Effector memory CD8-positive, alpha-beta T cell (primary cell): ENCODE measurements at places on chromosomes 13 and 19.

- DNase-seq, result peak; percentile 25
Measured at GRCh38 chr19:34662919-34663318, 14.0 kb downstream of the SCGB2B2 start.

GRCh38 chr13:91169321-91170050 is 178.0 kb upstream of the MIR17HG start:
- DNase-seq, result no peak

GRCh38 chr13:81872581-81872980 is 1531.7 kb upstream of the SPRY2 start:
- no peak for DNase-seq

DNA sequence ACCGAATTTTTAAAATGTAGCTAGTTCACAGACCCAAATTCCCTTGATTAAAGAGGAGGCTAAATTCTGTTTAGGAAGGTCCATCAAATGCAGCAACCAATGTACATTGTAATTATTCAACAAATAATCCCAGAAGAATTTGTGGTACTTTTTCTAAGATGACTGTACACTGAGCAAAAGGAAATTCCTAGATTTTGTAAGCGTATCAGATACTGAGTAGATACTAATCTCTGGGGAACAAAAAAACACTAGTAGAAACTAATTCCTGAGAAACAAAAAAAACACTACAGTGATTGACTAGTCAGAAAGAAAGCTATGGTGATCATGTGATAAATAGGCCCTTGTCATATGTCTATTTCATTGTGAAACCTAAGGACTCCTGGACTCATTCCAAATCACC is 246.1 kb downstream of the PCDH17 start:
- DNase-seq, result no peak

DNA sequence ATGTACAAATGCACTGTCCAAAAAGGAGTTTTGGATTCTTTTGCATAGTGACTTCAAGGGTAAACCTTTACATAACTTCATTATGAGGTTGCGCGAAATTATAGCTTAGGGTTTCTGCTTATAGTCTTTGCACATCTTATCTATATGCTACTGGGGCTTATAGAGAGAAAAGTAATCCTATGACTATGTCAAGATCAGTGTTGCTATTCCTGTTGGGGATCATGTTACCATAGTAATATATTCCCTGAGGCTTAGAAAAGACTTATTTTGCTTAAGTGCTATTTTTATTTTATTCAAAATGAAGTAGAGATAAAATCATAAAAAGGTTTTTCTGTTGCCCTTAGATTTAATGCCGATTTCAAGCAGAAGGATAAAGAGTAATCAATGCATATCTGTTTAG is 14.7 kb upstream of the POSTN start:
- DNase-seq, result no peak

DNA sequence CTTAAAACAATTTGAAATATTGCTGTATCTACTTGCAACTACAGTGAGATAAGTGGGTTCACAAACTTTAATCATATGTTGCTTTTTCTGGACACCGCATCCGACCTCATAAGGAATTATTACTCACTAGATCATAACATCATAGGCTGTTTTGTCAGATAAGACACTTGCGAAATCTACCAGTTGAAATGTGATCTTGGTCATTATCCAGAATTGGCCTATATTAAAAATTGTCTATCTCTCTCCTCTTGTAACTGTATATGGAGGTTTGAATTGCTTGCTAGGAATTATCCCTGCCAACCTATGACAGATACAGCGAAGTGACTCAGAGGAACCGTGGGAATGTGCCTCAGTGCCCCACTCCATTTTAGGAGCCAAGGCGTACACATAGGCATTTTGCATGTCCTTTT is 117.0 kb upstream of the POSTN start:
- no peak for DNase-seq

- no peak for DNase-seq
Measured at GRCh38 chr13:62357887-62358645, 942.4 kb upstream of the PCDH20 start.

- DNase-seq, result no peak
Measured at GRCh38 chr13:101751488-101751887, 299.0 kb downstream of the ITGBL1 start.

DNA sequence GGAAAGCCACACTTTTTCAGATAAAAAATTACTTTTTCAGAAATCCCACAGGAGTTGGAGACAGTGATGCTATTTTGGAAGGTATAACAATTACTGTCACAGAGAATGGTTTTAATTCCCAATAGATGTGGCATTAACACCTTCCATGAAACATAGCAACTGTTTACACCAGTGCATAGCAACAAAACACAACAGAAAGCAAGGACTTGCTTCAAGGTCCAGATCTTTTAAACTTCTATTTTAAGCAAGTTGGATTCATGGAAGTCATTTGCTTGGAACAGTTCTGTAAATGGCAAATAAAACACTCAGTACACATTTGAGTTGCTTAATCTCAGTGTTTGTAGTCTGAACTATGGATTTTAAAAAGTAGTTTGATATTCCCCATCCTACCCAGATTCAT is 385.9 kb upstream of the SPRY2 start:
- no peak for DNase-seq

DNA sequence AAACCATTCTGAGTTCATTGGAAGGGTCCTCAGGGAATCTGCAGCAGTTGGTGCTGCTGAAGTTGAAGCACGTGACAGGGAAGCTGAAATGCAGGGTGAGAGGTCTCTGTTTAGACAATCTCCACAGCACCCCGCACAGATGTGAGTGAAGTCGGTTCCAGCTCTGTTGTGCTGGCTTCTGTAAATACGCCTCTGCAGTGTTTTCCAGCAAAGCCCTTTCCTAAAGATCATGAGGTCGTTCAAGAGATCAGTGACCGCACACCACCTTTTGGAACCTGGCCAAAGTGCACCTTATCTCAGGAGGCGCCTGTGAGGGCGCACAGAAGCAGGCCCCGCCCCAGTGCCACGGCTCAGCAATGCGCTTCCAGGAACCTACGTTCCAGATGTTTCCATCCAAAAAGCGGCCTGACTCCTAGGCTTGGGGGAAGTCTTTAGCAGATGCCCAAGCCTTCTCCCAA is 10.8 kb downstream of the CUL4A start:
- no peak for DNase-seq

GRCh38 chr13:85288698-85289097 is 510.5 kb downstream of the SLITRK6 start:
- no peak for DNase-seq

- no peak for DNase-seq
Measured at GRCh38 chr13:32734511-32734910, 148.3 kb downstream of the PDS5B start.

DNA sequence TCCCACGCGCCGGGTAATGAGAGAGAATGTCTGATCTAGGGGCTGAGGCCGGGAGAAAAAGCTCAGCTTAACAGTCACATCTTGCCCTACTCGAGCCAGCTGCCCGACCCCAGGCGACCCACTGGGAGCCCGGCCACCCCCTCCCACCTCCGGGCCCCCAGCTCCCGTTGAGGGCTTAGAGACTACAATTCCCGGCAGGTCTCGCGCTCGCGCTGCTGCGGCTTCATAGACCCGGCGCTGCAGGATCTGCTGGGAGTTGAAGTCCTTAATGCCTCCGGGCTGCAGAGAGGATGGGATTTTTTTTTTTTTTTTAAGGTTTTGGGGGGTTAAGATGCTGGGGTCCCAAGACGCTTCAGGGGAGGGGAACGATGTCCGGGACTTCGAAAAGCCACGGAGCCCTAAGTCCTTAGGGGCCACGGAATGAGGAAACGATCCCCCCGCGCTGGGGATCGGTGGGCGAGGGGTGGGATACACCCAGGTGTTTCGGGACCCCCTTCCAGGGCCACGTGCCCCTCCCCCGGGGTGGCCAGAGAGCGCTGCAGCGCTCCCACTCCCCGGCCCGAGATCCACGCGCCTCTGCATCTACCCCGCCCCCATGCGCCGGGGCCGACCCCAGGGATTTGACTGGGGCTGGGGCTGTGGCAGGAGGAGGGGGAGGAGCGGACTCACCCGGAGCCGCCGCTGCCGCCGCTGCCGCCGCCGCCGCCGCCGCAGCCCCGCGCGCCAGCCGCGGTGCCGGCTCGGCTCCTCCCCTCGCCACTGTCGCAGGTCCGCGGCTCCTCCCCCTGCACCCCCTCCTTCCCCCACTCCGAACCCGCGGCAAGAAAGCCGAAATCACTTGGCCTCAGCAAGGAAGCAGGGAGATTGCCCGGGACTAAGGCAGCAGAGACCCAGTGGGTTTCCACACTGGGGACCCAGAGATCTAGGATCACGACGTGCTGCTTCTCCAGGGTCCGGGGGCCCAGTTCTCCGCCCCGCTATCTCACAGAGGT is at the start of gene SYT3:
Gene SYT3 (minus strand): TSS at position 761 of the 992 bp plus-strand sequence. CDS start 2,470 bp downstream, outside the sequence.
- no peak for DNase-seq

DNA sequence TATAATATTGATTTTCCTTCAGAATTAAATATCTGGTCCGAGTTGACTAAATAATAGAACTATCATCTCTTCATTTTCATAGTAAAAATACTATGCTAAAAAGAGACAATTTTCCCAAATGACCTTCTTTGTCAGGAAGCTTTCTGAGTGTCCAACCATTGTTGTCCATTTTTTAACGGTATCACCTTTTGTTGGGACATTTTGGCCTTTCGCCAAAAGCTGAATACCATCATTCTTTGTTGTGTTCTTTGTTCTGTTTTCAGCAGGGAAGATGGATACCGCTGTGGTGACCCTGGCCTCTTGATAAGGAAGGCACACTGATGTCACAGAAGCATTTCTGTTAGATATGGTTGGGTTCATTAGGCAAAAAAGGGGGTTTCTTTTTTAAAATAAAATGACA is 654.4 kb upstream of the GPC6 start:
- DNase-seq, result no peak

- DNase-seq, result no peak
Measured at GRCh38 chr19:4109626-4109945, 14.3 kb downstream of the MAP2K2 start.

DNA sequence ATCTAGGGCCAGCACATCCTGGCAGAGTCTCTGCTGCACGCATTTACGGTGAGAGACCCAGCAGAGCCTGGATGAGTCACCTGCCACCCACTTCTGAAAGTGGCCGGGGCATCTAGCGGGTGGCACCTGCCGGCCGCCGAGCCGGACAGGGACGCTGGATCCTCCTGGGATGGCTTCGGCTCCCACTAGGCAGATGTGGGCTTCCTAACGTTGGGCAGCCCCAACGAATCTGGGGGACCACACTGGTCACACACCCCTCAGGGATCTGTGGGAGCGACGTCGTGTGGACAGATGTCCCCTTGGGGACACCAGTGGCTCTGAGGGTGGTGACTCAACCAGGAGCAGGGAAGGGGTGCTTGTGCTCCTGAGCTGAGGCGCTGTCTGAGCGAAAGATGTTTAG is 32.2 kb downstream of the TMEM255B start:
- no peak for DNase-seq

GRCh38 chr13:91904005-91904404 is 505.6 kb downstream of the GPC5 start:
- no peak for DNase-seq

DNA sequence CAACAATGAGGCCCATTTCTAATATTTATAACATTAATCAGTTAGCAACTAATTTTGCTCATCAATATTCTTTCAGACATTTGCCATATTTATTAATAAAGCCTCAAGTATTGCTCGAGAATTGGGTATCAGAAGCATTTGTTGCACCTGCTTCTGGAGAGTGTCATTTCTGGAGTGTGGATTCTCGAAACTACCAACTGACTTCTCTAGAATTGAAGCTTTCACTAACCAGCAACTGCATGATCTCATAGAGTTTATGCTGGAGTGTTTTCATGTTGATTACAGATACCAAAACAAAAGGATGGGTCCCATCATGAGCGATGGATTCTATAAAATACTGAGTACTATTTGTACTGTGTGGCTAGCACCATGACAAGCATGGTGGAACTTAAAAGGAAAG is 121.0 kb upstream of the SLC7A1 start:
- DNase-seq, result no peak

DNA sequence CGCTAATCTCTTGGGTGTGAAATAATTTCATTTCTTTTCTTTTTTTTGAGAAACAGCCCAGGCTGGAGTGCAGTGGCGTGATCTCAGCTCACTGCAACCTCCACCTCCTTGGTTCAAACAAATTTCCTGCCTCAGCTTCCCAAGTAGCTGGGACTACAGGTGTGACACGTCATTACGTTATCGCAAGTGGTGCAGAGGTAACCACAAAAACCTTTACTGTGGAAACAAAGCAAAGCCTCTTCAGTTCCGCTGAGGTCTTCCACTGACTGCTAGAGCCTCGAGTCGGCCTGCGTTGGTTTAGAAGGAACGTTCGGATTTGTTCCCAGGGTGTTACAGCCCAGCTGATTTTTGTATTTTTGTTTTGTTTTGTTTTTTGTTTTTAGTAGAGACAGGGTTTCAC is 2.0 kb upstream of the ZNF784 start:
- DNase-seq, result peak; percentile 47

- DNase-seq, result no peak
Measured at GRCh38 chr13:19596960-19597361, 35.6 kb upstream of the TPTE2 start.

DNA sequence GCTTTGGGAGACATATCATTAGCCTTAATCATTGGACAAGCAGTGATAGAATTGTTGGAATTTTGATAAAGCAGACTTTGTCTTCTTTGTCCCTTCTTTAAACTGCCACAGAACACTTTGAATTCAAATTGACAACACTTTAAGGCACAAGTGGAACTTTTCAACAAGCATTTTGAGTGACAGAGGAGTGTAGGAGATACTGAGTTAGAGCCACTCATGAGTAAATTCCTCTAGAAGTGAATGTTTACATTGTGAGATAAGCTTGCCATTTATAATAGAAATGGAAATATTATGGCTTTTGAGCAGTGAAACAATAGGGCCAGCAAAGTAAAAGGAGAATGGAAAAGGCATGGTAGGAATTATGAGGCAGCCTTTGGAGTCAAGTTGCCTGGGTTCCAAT is 515.8 kb downstream of the SLITRK6 start:
- no peak for DNase-seq

DNA sequence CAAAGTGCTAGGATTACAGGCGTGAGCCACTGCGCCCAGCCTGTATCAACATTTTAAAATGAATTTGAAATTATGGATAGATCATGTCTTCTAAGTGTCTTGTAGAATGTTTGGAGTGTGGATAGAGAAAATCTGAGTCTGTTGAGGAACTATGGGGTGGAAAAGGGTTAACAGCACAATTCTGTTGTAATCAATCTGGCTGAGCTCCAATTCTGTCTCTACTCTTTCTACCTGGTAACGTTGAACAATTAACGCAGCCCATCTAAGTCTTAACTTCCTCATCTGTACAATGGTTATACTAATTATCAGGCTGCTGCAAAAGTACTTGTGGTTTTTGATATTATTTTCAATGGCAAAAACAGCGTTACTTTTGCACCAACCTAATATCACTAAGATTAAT is 4.1 kb downstream of the FPR2 start:
- DNase-seq, result no peak

- no peak for DNase-seq
Measured at GRCh38 chr19:43820098-43820883, 6.8 kb upstream of the ZNF283 start.
